ENCODE measurements at places on chromosomes 5 and 9.

DNA sequence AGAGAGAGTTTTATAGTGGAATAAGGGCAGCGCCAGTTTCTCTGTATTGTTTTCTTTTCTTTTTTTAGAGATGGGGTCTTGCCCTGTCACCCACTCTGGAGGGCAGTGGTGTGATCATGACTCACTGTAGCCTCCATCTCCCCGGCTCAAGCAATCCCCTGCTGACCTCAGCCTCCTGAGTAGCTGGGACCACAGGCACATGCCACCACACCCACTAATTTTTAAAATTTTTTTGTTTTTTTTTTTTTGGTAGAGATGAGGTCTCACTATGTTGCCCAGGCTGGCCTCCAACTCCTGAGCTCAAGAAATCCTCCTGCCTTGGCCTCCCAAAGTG lies 119.0 kb downstream of the PIK3R1 start:
- no peak for DNase-seq

- DNase-seq: no peak
Observed at GRCh38 chr9:38211002-38211401, 142.0 kb upstream of the SHB start.

- DNase-seq: peak; percentile 11
Observed at GRCh38 chr5:38069360-38069759, 189.0 kb upstream of the EGFLAM start.

DNA sequence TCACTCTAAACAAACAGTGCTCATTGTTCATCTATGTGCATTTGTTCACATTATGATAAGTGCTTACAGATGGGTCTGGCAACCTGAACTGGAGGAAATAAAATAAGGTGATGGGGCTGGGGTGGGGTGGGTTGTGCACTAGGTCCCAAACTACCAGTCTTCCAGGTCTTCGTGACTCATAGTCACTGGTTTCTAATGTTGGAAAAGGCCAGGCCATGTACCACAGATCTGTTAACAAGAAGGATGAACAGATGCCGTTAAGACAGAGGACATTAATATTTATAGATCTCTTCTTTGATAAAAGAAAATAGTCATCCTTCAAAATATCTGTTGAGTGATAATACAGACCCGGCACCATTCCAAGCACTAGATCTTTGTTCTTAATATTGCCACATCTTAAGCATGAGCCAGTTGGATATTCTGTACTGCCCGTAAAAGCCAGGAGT lies 71.4 kb upstream of the STARD4 start:
- peak; percentile 30 for DNase-seq

- DNase-seq: peak; percentile 70
Observed at GRCh38 chr9:70439991-70440706, 25.7 kb upstream of the KLF9 start.

DNA sequence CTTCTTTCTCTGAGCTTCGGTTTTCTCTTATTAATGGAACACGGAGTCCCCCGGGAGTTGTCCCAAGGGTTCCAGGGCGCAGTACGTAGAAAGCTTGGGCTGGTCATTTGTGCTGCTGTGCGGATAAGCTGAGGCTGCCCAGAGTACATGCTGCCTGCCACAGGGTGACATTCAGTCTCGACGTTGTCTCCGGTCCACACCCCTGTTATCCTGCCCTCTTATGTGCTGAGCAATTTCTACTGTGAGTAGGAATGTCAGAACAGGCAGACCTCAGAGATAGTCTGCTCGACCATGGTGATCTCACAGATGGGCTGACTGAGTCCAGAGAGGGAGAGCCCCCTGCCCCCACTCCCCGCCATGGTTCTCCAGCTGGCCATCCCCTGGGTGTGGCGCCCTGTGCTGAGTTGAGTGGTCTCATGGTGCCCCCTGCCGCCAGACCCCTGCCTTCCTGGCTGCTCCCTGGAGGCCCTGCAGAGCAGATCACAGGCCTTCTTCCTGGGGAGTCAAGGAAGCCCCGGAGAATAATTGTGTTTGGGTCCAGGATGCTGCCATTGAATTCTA lies 124.0 kb downstream of the RGS3 start:
- DNase-seq: peak; percentile 36

- DNase-seq: no peak
Observed at GRCh38 chr9:123926941-123927340, 3.0 kb downstream of the DENND1A start.

DNA sequence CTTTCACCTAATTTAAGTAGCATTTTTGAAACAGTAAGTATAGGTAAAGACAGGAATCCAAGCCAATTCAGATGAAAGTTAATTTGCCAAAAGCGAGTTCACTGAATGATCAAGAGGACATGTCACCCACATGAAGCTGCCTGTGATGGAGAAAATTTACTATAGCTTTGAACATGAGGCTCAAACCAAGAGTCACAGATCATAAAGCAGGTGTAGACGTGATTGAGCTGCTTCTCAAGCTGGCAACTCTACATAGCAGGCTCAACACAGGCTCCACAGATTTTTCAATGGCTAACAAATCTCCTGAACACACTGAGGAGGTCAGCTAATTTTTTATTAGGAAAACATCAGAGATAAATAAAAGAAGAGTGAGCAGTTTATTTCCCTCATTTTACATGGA lies 173.7 kb downstream of the FAM114A2 start:
- no peak for DNase-seq

GRCh38 chr5:40475561-40475960 lies 204.2 kb upstream of the PTGER4 start:
- DNase-seq: peak; percentile 59

DNA sequence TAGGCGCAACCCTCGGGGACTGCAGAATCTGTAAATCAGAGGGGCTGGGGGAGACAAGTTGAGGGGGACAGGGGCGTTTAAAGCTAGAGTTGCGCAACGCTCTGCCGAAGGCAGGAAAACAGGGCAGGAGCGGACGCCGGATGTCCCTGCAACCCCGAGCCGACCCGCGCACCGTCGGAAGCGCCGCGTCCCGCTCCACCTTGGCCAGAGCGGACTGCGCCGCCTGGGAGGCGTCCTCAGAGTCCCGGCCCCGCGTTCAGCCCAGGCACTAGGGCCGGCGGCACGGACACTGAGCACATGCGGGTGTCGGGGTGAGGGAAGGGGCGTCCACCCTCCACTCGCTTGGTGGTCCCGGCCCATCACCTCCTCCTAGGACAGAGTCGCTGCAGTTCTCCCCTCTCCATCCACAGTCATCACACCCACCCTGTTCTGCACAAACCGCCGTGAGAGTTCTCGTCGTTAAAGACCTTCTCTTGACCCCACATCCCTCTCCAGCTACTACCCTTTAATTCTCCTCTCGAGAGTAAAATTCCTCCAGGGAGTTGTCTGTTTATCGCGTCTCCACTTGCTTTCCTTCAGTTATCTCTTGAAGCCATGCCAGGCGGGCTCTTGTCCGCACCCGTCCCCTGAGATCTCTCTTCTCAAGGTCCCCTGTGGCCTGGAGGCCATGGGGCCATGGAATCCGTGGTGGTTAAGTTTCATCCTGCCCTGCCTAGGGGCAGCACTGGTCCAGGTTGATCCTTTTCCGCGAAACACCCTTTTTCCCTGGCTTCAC lies 796 bp upstream of the PDLIM7 start:
- DNase-seq: no peak

DNA sequence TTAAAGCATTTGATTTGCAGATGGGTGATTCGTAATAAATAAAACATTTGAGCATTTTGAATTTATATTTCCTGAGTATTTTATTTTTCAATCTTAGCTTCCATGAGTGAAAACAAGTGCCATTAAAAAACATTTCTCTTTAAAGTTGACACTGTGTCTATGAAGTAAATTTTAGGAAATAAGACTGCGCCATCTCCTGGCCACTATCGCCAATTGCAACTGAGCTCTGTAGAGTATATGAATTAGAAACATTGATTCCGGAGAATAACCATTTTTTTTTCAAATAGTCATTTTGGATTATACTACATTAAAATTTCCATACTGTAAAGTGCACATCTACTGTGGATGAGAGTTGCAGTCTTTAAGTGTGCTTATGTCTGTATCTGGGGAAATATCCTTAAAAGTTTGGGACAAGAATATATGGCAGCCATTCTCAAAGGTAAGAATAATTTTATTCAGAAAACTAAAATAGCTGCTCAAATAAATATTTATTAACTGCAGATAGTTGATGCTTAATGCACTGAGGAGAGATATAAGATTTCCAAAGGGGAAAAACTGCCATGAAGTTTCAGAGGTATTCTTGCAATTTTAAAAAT lies 5.9 kb downstream of the DMRTA1 start:
- DNase-seq: peak; percentile 46

- no peak for DNase-seq
Observed at GRCh38 chr5:11084111-11084510, 323.1 kb upstream of the DAP start.

DNA sequence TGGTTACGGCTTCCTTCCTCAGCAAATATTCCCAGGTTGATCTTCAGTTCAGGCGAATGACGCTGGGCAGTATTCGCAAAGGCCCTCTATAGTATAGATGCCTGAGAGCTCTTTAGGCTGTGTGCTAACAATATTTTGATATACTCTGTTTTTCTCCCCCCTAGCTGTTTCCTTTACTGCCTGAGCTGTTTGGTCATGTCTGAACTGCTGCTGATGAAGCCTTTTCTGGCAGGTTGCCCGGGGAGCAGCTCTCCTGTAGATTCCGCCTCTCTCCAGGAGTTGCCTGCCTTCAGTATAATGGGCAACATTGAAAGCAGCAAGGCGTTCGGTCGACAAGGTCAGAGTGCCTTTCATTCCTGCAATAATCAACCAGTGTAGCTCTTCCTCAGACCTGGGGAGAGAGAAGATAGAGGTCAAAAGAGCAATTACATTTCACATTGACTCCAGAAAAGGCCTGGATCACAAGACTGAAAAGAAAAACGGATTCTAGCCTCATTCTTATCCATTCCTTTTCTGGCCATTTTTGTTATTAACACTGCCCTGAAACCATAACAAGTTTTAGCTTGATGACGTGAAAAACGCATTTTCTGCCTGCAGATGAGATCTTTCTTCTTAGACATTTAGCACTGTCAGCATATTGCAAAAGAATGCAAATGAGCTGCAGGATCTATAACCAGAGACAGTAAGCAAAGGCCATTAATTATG lies 60.1 kb upstream of the ZNF608 start:
- DNase-seq: peak; percentile 68

- DNase-seq: peak; percentile 58
Observed at GRCh38 chr9:74078647-74079046, 418.5 kb upstream of the RORB start.

DNA sequence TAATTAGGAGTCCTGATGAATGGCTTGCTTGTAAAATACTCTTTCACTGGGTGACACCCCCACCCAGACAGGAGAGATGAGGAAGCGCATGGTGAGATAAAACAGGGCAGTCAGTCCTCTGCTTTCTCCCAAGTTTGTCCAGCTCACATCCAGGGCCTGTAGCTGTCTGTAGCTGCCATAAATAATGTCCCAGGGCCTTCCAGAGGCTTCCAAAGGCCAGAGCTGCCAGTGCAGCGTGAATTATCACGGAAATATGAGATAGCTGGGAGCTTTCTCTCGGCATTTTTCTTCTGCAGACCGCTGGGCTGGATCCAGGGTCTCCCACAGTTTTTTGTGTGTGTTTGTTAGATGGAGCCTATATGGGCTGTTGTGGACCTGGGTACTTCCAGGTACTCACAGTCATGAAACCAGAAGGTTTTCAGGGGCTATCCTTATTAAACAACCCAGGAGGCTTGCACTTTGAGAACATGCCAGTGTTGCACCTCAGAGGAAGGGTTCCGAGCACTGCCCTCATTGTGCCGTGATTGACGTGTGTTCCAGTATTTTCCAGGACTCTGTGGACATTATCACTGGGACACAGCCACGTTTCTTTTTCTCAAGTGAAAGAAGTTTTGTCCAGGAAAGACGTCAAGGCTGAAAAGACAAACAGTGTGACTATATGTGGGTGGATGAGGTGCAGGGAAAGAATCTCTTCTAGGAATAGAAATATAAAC lies 117.5 kb downstream of the FGF1 start:
- peak; percentile 79 for DNase-seq

DNA sequence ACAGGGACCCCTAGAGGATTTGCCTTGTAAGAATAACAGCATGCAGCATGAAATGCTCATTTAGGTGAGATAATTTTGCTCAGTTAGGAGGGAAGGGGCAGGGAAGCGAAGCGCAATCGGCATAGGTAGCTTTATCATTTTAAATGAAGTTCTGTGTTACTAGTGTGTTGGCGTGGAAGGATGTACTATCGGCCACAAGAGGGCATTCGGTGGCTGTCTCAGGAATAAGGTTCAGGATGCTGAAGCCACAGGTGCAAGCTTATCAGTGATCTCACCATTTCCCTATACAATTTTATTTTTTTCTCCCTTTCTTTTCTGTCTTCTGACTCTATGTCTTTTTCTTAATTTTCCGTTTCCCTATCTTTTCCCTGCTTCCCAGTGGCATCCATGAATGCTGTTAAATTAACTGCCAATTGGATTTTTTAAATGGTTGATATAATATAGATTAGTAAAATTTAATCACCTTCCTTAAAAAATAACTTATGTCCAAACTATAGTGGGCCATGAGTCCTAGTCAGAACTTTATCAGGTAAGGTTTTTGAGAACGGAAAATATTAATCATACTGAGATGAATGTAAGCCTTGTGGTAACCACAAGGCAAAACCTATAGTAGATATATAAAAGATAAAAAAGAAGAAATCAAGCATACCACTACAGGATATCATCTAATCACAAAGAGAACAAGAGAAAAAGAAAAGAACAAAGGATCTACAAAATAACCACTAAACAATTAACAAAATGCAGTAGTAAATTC lies 1.2 kb upstream of the INSL6 start:
- peak; percentile 67 for DNase-seq

- DNase-seq: no peak
Observed at GRCh38 chr5:171340491-171340890, 31.4 kb downstream of the TLX3 start.

GRCh38 chr9:5492965-5493678 lies 17.2 kb upstream of the PDCD1LG2 start:
- no peak for DNase-seq

GRCh38 chr5:160061770-160062169 lies 52.8 kb downstream of the TTC1 start:
- DNase-seq: no peak

- DNase-seq: peak; percentile 34
Observed at GRCh38 chr5:42454216-42454995, 31.2 kb downstream of the GHR start.

GRCh38 chr5:80255431-80255810 lies 427 bp downstream of the SERINC5 start:
- peak; percentile 52 for DNase-seq

DNA sequence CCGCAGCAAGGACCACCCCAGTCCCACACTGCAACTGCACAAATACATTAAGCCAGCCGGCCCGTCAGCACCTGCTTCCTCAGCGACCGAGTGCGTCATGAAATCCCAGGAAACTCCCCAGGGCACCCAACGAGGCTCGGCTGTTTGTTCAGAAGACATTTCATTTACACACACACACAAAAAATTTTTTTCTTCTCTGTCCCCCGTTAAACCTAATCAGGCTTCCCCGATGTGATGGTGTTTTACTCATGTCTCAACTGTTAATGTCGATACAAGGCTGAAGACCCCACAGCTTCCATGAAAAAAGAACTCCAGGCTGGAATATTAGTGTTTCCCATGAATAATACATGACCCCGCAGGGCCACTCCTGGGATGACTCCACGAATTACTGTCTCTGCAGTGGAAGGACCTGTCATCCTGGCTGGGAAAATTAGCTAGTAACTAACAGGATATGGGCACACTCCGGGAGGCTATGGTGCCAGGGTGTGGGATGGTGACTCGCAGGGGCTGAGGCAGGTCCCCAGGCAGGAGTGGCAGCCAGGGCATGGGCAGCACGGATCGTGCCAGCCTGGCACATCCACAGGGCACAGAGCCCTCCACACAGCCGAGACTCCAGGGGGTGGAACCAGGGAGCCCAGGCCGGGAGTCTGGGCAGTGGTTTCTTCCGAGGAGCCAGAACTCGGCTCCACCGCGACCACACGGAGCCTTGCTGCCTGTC lies 102.4 kb downstream of the VAV2 start:
- DNase-seq: peak; percentile 20

- DNase-seq: peak; percentile 83
Observed at GRCh38 chr5:34685485-34686165, 29.5 kb downstream of the RAI14 start.
